H9 (cell line): ENCODE measurements at places on chromosomes 3 and 15. TPM values are rescaled to one million over a fixed set of nuclear protein-coding genes. Genes with fewer than 3 reads are reported as not detected.

The CELF6 gene
- total RNA-seq = 0.13 and 0.18 TPM in 2 replicates

The SPCS1 gene
- total RNA-seq = 106 TPM in 2 replicates

The SH2D7 gene
- not detected in 2 replicates for total RNA-seq

The SERP1 gene
- 78.5 and 84.8 TPM in 2 replicates for total RNA-seq

The CD200R1 gene
- total RNA-seq = not detected in 2 replicates

DNA sequence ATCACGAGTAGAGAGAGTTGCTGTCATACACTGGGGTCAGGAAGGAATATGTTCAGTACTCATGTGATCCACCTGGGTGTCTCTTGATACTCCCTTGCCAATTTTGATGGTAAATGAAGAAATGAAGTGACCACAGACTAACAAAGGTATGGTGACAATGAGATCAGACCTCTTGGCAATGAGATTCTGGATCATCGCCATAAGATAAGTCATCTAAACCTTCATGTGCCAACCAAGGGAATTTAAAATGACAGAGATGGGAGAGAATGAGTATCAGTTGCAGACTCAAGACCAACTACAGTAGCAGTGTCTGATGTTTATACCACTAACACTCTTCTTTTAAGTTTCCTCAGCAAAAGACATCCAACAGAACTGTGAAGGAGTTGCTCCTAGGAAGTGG is 601.0 kb downstream of the MECOM start:
- H3K27me3 ChIP-seq = no peaks in the 10 kb centered on the region
- no peak overlapping the region for H3K27ac ChIP-seq

GRCh38 chr3:169945313-169945712 is 21.3 kb upstream of the SEC62 start:
- no peaks in the 10 kb centered on the region; the same call in 1 of the 2 replicates for H3K36me3 ChIP-seq
- no peak overlapping the region for H3K27ac ChIP-seq
- no peak overlapping the region for H3K4me3 ChIP-seq
- H3K27me3 ChIP-seq = no peaks in the 10 kb centered on the region
- H3K4me1 ChIP-seq = no peaks in the 10 kb centered on the region

DNA sequence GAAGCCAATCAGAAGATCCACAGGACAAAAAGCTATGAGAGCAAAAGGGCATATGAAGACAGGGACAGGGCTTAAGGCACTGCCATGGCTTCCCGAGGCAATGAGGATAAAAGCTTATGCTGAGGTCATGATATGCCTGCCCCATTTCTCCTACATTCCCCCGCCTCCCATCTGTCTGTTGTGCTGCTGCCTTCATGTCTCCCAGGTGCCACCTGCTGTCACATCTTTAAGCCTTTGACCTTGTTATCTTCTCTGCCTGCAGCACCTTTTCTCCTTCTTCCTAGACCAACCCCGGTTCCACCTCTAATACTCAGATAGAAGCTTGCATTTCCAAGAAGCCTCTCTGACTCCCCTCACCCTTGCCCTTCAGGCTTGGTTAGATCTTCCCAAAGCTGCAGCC is 213.8 kb downstream of the ARRDC4 start:
- no peak overlapping the region for H3K27ac ChIP-seq
- H3K4me1 ChIP-seq = no peaks in the 10 kb centered on the region
- H3K27me3 ChIP-seq = no peaks in the 10 kb centered on the region
- H3K4me3 ChIP-seq = no peak overlapping the region
- H3K36me3 ChIP-seq = no peaks in the 10 kb centered on the region
- peak; percentile 44 for DNase-seq

DNA sequence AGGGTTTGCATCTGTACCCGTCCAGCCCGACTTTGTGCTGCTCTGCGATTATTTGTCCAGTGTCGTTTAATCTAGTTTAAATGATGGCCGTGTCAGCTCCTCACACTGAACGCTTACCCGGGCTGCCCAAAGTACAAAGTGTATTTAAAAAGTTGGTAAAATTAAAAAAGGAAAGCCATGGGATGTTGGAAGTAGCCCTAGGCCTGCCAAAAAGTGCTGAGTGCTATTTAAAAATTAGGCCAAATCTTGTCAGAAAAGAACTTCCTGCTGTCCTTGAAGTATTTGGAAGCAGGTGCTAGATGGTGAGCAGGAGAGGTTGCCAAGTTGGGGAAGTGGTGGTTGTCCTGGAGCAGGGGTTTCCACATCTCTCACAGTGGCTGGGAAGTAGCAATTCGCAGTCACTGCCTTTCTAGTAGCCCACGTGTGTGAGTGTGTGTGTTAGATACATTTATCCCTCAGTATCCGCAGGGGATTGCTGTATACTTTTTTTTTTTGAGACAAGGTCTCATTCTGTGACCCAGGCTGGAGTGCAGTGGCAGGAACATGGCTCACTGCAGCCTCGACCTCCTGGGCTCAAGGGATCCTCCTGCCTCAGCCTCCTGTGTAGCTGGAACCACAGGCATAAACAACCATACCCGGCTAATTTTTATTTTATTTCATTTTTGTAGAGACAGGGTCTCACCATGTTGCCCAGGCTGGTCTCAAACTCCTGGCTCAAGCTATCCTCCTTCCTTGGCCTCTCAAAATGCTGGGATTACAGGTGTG is 664 bp downstream of the PPCDC start:
- H3K36me3 ChIP-seq = peaks cover 12% of the 10 kb centered on the region
- peak overlapping the region; percentile 93 for H3K4me3 ChIP-seq
- H3K27ac ChIP-seq = no peak overlapping the region
- no peaks in the 10 kb centered on the region for H3K27me3 ChIP-seq

- no peak overlapping the region for H3K27ac ChIP-seq
- no peaks in the 10 kb centered on the region for H3K27me3 ChIP-seq
- no peaks in the 10 kb centered on the region for H3K4me1 ChIP-seq
- H3K4me3 ChIP-seq = no peak overlapping the region
- no peaks in the 10 kb centered on the region for H3K36me3 ChIP-seq
These were observed 181.3 kb downstream of the ECT2 start for GRCh38 chr3:172931746-172932285.

- DNase-seq = no peak
- no peaks in the 10 kb centered on the region for H3K27me3 ChIP-seq
- peaks cover 26% of the 10 kb centered on the region; the same call in 2 of the 3 replicates for H3K36me3 ChIP-seq
- no peak overlapping the region for H3K27ac ChIP-seq
These were observed 42.6 kb upstream of the DUSP7 start for GRCh38 chr3:52099001-52099401.

DNA sequence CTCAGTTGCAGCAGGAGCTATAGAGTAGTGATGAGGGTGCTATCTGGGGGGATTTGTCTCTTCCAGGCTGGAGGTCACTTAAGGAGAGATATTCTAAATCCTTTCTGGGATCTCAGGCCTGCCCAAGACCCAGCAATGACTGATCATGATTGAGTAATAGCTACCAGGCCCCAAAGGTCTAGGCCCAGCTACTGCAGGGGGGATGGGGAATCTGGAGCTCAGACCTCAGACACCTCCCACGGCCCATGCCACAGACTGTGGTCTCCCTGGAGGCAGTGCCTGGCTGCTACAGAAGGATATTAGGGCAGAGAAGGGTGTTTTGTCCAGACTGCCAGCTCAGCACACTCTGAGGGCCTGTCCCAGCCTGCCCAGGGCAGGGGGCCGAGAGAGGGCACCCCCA is 6.9 kb downstream of the SLC38A3 start:
- no peak overlapping the region for H3K27ac ChIP-seq
- no peaks in the 10 kb centered on the region for H3K27me3 ChIP-seq
- no peaks in the 10 kb centered on the region for H3K36me3 ChIP-seq
- H3K4me1 ChIP-seq = no peaks in the 10 kb centered on the region
- no peak overlapping the region for H3K4me3 ChIP-seq
- DNase-seq = no peak

DNA sequence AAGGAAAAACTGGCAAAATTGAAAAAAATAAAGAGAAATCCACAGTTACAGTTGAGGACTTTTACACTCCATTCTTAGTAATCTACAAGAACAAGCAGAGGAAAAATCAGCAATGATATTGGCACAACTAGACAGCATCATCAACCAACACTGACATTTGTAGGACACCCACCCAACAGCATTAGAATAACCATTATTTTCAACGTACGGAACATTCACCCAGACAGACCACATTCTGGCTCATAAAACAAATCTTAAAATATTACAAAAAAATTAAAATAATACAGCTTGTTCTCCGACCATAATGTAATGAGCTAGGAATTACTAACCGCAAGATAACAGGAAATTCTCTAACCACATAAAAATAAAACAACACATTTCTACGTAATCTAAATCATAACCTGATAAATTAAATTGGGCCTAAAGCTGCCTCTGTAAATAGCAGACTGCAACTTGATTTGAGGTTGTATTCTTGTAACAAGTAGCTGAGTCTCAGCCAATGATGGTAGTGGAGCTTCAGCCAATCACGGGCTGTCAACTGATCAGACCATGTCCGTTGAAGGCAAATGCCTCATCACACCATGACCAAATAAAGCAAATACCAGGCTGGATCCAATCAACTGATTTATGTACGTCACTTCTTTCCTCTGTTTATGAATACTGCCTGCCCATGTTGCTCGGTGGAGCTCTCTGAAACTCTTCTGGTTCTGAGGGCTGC is 9.2 kb downstream of the PLSCR4 start:
- H3K27ac ChIP-seq = no peak overlapping the region
- H3K4me3 ChIP-seq = no peak overlapping the region
- no peaks in the 10 kb centered on the region for H3K4me1 ChIP-seq
- H3K27me3 ChIP-seq = no peaks in the 10 kb centered on the region
- H3K36me3 ChIP-seq = peaks cover 15% of the 10 kb centered on the region

DNA sequence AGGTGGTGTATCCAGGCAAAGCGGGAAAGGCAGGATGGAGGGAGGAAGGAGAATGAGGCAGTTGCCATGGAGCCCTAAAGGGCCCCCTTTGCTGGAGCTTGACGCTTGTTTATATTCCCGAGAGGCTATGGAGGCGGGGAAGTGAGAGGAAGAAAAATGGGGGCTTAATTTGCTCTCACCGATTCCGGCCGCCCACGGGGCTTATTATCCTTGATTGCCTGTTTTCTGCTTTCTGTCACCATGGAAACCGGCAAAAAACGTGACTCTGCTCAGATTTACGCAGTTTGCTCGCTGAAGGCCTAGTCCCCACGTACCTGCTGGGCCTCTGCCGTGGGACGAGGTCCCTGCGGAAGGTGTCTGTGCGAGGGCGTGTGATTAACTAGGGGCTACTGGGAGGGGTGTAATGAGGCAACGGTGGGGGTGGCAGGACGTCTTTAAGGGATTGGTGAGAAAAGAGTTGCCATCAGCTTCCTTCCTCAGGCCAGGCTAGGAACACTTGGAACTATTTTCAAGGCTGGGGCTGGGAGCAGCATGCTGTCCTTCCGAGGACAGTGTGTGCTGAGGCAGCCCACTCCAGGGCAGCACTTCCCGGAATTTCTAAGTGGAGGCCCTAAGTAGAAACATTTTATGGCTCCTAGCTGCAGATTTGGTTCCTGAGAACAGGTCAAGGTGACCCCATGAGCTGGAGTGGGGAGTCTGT is 110.8 kb upstream of the NDN start:
- no peaks in the 10 kb centered on the region for H3K4me1 ChIP-seq
- peaks cover 5% of the 10 kb centered on the region; the same call in 1 of the 3 replicates for H3K36me3 ChIP-seq
- no peak overlapping the region for H3K27ac ChIP-seq
- H3K27me3 ChIP-seq = no peaks in the 10 kb centered on the region

DNA sequence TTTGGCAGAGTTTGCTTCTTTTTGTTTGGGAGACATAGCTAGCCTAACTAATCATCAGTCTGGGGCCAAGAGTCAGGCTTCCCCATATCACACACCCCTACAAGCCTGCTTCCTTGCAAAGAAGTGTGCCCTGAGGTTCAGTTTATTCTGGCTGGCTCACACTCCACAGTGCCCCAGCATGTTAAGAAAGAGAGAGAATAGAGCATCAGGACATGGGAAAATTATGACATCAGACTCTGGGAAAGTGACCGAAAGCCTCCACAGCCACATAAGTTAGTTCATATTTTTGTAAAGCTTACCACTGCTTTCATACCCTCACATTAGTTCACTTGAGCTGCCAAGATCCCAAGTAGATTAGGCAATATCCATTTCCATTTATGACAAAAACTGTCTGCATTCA is 63.0 kb upstream of the CFAP161 start:
- H3K4me3 ChIP-seq = no peak overlapping the region
- DNase-seq = no peak
- H3K27me3 ChIP-seq = no peaks in the 10 kb centered on the region
- H3K27ac ChIP-seq = no peak overlapping the region
- H3K36me3 ChIP-seq = no peaks in the 10 kb centered on the region
- no peaks in the 10 kb centered on the region for H3K4me1 ChIP-seq

DNA sequence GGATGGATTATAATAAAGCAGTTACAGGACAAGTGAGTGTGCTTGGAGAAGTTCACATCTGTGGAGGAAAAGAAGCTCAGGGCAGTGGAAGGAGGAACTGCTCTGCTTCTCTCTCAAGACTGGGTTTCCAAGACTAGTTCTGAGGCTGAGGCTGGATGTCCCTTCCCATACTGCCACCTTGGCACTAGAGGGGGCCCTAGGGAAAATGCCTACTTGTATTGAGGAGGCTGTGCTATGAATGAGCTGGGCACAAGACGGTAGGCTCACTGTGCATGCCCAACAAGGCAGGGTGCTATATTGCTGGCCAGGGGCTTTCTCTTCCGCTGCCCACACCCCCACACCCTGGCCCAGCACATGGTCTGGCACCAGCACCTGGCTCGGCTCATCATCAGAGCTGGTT is 65.2 kb downstream of the SLCO2A1 start:
- no peak overlapping the region for H3K4me3 ChIP-seq
- peaks cover 4% of the 10 kb centered on the region; the same call in 1 of the 2 replicates for H3K4me1 ChIP-seq
- H3K36me3 ChIP-seq = no peaks in the 10 kb centered on the region
- H3K27me3 ChIP-seq = no peaks in the 10 kb centered on the region
- no peak for DNase-seq
- no peak overlapping the region for H3K27ac ChIP-seq

DNA sequence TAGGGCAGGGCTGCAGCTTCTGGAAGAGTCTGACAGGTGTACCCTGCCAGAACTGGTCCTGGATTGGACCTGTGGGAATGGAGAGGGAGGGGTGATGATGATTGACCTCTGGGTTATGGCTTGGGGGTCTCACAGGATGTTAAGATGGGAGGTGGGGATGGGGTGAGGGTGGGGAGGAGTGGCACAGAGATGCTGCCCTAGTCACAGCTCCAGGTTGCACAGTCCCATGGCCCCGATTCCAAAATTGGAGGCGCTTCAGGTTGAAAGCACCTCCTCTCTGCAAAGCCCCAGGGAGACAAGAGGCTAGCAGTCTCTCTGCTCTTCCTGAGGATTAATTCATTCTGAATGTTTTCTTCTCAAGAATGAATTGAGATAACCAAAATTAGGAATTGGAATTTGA is 101.4 kb downstream of the FAM43A start:
- no peak overlapping the region for H3K4me3 ChIP-seq
- no peaks in the 10 kb centered on the region for H3K36me3 ChIP-seq
- H3K27ac ChIP-seq = no peak overlapping the region
- DNase-seq = no peak
- no peaks in the 10 kb centered on the region for H3K27me3 ChIP-seq

- no peak overlapping the region for H3K4me3 ChIP-seq
- no peaks in the 10 kb centered on the region for H3K4me1 ChIP-seq
- no peaks in the 10 kb centered on the region for H3K36me3 ChIP-seq
- H3K27me3 ChIP-seq = no peaks in the 10 kb centered on the region
- H3K27ac ChIP-seq = no peak overlapping the region
These were observed 6.7 kb upstream of the ZBED2 start for GRCh38 chr3:111601810-111602209.

- H3K4me3 ChIP-seq = no peak overlapping the region
- no peaks in the 10 kb centered on the region for H3K4me1 ChIP-seq
- H3K27ac ChIP-seq = no peak overlapping the region
- H3K36me3 ChIP-seq = no peaks in the 10 kb centered on the region; the same call in none of the 3 replicates
- no peak for DNase-seq
These were observed 38.2 kb downstream of the VPS13C start for GRCh38 chr15:62021991-62022600.
